NCI-H187 (cell line): ENCODE measurements at places on chromosomes 11 and 22.

DNA sequence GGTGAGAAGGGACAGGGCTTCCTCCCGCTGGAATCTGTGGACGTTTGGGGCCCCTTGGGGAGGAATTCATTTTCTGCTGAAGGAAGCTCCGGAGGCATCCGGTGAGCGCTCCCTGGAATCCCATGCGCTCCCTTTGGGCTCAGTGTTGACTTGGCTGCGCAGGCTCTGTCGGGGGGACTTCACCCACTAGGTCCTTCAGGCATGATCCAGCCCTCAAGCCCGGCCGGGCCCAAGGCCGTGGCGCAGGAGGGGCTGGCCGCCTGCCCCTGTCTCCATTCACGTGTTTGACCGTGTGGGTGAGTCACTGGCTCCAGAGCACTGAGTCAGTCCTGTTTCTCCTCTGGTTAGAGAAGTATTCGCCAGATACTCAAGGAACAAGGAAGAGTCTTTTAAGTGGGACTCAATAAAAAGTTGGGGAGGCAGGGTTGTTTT lies 1.4 kb downstream of the CTTN start:
- no peak for DNase-seq

GRCh38 chr11:2770761-2771301 lies 71.0 kb upstream of the KCNQ1OT1 start:
- no peak for DNase-seq

GRCh38 chr11:1619449-1619848 lies 2.5 kb downstream of the KRTAP5-4 start:
- no peak for DNase-seq

GRCh38 chr11:3614742-3615171 lies 27.0 kb downstream of the ART5 start:
- DNase-seq, result no peak

- no peak for DNase-seq
These were observed 110.1 kb downstream of the ETS1 start for GRCh38 chr11:128477278-128477677.

DNA sequence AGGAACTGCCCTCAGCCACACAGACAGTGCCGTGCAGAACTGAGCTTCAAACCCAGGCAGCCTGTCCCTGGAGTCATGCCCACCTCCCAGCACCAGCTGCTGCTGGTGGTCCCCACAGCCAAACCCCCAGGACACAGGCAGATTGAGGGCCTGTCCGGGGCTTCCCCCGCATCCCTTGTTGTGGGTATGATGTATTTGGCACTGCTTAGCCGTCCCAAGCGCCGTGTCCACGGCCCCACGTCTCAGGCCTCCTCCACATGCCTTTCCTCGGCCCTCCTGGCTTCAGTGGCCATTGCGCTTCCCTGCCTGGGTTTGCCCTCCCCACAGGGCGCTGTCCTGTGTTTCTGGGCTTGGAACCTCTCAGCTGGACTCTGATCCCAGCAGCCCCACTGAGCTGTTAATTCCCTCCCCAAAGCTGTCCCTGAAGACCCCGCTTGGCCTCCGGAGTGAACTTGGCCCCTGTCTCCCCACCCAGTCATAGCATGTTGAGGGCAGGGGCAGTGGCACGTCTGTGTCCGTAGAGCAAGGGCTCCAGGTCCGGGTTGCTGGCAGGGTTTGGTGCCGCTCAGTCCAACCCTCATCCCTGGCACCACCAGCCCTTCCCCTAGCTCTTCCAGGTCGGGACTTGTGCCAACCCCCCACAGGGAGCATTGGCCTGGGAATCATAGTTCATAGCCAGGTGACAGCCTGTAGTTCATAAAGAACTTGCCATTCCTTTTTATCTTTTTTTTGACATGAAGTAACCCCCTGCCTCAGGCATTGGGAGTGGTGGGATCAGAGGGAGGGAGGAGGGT lies 34.5 kb upstream of the TEF start:
- DNase-seq, result no peak

DNA sequence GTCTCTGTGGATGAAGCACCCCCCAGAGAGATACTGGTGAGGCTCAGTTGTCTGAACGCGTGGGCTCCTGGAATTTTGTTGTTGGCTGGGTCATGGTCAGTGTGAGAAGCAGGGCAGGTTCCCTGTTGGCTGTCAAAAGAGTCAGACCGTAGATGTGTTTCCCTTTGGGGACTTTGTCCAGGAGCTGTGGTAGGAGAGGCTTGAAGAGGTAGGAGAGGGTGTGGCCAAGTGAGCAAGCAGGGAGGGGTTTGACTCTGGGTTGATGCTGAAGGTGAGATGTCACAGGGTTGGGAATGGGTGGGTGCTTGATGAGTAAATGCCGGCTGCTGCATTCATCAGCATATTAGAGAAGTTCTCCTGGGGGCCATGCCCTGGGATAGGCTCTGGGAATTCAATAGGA lies 803.2 kb downstream of the TBC1D22A start:
- no peak for DNase-seq

DNA sequence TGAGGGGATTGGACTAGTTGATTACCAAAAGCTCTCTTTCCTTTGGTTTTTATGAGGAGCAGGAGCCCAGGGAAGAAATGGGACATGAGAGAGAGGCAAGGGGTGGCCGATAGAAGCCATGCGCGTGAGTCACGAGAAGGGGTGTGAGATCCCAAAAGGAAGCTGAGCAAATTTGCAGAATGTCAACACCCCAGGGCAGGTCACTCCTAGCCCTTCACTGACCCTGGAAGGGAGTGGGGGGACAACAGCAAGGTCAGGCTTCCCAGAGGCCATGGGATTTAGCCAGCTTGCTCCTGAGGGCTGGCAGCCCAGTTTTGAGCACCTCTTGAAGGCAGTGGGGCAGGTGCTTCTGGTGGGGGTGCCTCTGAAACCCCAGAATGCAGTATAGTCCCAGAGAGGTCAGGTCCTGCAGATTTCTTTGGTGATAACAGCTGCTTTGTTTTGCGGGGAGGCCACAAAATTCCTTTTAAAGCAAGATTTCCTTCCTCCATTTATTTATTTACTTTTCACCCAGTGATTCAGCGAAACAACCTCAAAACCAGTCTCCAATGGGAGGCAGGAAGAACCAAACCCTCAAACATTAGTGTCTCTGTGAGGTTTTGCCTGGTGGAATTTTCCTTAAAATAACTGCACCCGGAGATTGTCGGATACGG lies 40.1 kb upstream of the TIMP3 start:
- no peak for DNase-seq

GRCh38 chr11:61124574-61125309 lies 22.5 kb downstream of the CD5 start:
- DNase-seq, result no peak

DNA sequence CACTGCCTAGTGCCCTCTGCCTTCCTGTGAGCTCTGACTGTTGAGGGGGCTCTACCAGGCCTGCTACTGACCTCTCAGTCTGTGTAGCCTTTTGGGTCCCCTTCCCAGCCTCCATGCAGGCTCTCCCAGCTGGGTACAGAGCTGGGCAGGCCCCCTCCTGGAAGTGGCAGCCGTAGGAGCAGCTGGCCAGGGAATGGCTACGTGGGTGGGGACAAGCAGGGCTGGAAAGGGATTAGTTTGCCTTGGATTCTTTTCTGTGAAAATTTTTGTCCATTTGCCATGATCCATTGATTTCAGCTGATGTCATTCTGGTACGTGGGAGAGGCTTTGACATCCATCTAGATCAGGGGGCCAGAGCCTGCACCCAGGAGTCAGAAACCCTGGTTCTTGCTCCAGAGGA lies 23.9 kb upstream of the NECTIN1 start:
- DNase-seq, result no peak

DNA sequence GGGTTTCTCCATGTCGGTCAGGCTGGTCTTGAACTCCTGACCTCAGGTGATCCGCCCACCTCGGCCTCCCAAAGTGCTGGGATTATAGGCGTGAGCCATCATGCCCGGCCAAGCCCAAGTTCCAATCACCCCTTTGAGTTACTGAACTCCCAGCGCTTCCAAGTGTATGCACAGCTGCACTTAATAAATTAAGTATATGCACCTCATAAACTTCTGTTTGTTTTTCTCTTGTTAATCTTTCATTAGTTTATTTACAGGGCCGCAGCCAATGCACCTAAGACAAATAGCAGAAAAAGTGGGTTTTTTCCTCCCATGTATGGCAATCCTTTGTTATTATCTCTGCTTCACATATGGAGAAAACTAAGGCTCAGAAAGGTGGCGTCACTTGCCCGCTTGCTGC lies 21.3 kb downstream of the SYN3 start:
- no peak for DNase-seq

- DNase-seq, result no peak
These were observed 714 bp downstream of the CD59 start for GRCh38 chr11:33735271-33736147.

DNA sequence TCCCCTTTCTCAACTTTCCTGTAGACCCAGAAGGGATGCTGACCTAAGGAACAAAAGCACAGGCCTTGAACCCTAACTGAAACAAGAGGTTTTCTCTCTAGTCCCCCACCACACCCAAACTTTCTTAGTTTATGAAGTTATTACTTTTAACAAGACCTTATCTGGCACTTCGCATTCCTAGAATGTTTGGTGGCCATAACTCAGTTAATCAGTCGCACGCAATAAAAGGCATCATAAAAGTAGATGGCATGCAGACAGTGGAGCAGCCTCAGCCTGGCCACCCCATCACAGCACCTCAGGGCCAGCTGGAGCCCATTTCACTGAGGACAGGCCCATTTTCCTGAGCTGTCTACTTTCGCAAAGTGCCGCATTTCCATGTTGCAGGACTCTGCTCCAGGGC lies 301.9 kb downstream of the OPCML start:
- DNase-seq, result no peak

GRCh38 chr11:124195189-124195734 lies 12.1 kb downstream of the OR10D3 start:
- DNase-seq, result no peak

- DNase-seq, result no peak
These were observed 24.8 kb upstream of the SOX10 start for GRCh38 chr22:38009000-38009806.

GRCh38 chr11:74312326-74312725 lies 886 bp upstream of the P4HA3 start:
- no peak for DNase-seq

GRCh38 chr11:27319072-27319471 lies 43.9 kb downstream of the CCDC34 start:
- no peak for DNase-seq

DNA sequence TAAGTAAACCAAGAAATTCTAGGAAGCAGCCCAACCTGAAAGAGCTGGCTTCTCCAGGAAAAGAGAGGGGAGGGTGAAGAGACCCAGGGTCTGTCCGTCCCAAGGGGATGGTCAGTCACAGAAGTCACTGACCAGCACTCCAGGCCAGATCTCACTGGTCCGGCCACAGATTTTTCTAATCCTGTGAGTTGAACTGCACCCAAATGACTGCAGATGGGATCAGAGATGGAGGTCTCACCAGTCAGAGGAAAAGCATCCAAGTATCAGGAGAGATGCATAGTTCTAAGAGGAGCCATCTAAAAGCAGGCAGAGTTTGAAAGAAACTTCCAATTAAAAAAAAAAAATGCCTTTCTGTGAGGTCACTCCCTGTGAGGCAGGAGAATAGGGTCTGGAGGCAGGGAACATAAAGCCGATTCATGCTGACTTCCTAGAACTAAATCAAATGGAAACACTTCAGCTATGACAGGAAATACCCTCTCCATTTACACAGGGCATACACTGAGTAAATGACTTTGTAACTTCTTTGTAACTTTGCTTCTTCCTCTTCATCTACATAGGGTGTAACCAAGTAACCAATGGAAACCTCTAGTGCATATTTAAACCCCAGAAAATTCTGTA lies 144.5 kb downstream of the CCDC34 start:
- DNase-seq, result no peak

DNA sequence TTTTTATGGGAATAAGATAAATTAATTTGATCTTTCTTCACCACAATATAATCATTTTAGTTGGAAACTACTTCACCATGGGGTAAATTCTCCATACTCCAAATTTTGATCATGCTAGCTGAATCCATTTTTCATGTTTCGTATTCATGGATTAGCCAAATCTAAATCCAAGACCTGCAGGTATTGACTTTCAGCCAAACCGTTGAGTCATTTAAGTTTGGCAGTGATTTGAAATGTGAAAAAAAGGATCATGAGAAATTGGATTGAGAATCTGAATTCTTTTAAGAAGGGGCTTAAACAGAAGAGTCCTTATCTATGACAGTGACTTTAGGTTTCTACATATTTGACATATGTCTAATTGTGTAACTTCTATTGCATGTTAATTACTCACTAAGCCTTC lies 5.3 kb downstream of the GAS2 start:
- no peak for DNase-seq

DNA sequence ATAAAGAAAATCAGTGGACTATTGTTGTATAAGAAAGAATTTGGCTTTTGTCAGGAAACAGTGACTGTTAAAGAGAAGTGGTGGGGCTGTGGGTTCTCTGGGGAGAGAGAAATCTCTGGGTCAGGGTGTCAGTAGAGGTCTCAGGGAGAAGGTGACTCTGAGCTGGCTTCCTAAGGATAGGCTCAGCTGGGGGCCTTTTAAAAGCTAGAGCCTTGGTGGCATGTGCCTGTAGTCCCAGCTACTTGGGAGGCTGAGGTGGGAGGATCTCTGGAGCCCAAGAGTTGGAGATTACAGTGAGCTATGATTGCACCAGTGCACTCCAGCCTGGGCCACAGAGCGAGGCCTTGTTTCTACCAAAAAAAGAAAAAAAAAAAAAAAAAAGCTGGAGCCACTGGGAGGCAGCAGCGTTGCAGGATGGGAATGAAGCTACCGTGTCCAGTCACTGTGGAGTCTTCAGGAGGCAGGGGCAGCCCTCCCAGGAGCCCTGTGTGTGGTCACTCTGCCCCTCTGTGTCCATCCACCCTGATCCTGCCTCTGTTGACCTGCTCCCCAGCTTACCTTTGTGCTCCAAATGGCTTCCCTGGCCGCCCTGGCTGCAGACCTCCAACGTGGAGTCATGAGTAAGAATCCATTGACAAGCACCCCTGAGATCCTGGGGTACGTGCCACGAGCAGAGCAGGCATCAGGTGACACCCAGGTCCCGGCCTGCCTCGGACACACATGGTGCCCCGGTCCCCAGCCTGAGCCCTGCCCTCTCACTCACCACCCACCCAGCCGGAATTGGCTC lies 5.4 kb upstream of the MIF start:
- no peak for DNase-seq
